ENCODE measurements at places on chromosomes 11 and 22.

- no peak for DNase-seq
Measured at GRCh38 chr11:12524865-12525264, 147.5 kb downstream of the PARVA start.

DNA sequence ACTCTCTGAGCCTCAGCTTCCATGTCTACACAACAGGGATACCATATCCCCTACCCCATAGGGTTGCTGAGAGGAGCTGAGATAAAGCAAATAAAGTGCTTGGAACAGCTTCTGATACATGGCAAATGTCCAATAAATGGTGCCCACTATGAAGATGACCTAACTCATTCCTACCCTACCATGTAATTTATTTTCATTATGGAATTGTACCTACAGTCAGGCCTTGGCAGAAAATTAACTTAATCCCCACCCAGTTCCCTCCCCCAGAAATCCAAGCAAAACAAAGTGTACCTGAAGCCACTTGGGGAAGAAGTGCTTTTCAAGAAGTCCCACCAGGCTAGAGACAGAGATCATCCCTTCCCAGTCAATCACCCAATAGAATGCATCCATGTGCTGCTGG, 10.8 kb downstream of the SRRD start:
- no peak for DNase-seq

GRCh38 chr11:20156280-20156875, 3.9 kb downstream of the DBX1 start:
- DNase-seq, result peak; percentile 26

DNA sequence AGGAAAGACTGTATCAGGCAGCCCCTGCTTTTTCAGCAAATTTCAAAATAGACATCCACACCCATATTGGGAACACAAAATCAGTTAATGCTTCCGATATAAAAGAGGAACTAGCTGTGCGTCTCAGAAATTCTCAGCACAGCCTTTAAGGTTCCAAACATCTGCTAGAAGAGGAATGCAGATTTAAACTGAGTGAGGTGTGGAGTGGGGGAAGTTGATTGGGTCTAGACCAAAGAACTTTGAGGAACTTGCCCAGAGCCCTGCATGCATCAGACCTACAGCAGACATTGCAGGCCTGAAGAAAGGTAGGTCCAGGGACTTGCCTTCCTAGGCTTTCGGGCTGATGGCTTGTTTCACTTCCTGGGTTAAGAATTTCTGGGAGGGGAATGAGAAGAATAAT, at the start of gene MS4A4A:
MS4A4A (plus strand) TSS at position 255 of the 400 bp plus-strand sequence; CDS start at position 265, 10 bp downstream.
- no peak for DNase-seq

GRCh38 chr11:48169717-48170116, 46.9 kb upstream of the OR4B1 start:
- DNase-seq, result no peak

DNA sequence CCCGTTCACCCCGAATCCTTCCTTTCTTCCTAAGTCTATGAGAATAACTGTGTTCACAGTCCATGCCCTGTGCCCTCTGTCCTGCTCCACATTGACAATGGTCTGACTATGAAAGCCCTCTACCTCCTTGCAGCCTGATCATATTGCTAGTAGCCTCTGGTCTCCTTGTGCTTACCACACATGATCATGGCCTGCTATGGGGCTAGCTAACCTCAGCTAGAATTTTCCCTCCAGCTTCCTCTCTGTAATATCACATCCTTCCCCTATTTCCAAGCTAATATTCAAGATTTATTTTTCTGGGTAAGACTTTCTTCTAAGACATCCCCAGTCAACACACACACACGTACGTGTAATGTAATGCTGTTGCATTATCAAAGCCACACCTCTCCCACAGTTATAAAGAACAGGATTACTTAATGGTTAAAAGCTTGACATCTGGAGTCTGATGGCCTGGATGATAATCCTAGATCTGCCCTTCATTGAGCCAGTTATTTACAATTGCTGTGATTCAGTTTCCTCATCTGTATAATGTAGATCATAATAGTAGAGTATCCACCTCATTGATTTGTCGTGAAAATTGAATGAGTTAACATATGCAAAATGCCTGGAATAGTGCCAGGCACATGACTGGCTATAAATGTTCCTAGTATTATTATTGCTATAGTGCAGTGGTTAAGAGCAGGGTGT, 214.4 kb upstream of the BLID start:
- DNase-seq, result no peak

DNA sequence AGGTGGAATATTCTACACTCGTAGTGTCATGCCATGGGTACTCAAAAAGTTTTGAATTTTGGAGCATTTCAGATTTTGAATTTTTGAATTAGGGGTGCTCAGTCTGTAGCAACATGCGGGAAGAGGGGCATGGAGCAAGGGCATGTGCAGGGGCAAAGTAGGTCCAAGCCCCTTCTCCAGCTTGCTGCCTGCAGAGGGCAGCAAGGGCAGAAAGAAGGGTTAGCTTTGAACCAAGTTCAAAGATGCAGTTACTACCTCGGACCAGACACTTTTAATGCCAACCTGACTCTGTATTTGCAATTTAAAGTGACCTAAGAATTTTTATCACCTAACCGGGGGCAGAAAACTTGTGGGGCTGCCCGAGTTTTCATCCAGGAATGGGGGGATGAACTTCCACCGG, 68.2 kb downstream of the CD82 start:
- no peak for DNase-seq

- DNase-seq, result no peak
Measured at GRCh38 chr22:29308148-29308790, 1.8 kb downstream of the GAS2L1 start.

DNA sequence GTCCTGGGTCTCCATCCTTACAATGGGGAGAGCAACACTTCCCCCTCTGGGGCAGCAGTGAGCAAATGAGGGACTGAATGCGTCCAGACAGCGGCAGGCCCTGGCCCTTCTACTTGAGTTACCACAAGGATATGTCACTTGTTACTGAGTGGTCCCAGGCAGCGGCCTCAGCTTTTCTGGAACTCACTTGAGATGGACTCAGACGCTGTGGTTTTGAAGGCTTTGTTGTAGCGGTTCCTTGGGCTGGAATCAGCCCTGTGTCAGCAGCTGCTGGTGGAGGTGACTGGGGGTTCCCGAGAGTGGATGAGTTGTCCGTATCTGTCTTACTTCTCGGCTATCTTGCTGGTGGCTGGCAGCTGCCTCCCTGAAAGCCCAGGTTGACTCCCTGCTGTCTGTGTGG, 77.0 kb downstream of the MICAL2 start:
- DNase-seq, result peak; percentile 90

DNA sequence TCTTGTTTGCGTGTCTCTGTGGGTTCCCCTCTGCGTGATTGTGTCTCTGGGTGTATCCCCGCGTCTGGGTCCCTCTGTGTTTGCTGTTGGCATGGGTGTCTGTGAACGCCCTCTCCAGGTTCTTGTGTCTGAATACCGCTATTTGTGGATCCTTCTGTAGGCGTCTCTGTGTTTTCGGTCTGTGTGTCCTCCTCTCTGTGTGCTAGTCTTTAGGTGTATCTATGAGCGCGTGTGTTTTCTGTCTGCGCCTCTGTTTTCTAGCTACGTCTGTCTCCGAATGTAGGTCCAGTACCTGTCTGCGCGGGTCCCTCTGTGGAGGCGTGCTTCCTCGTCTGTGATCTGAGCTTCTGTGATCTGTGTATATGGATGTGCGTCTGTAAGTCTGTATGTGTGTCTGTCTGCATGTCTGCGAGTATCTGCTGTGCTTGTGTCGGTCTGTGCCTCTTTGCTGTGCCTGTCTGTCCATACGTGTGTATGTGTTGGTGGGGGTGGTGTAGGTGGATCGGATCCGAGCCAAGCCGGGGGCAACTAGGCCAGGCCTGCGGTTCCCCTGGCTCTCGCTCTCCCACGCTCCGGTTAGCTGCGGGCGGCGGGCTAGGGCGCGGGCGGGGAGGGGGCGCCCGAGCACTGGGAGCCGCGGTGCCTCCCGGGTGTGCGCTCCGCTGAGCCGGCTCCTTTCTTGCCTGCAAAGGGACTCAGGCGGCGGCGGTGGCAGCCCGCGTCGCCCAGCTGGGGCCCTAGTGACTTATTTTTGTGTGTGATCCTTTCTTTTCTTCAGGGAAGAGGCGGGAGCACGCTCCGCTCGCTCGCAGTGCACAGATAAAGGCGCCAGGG, 105.3 kb upstream of the E2F8 start:
- peak; percentile 34 for DNase-seq

DNA sequence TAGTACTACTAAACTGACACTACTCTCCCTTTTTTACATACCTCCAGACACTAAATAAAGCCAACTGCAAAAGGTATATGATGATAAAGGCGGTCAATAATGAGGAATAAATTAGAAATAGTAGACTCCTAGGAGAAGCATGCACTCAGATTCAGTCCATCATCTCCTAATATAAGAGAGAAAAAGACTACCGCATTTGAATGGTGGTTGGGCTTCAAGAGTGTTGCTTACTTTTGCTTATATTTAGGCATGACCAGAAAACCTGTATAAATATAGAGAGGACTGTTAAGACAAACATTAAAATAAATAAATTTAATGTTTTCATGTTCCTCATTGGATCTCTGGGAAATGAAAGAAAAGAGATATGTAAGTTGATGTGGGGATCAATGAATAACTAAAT, 1137.0 kb downstream of the FAM181B start:
- no peak for DNase-seq

GRCh38 chr11:100536979-100537378, 150.1 kb upstream of the ARHGAP42 start:
- DNase-seq, result no peak

DNA sequence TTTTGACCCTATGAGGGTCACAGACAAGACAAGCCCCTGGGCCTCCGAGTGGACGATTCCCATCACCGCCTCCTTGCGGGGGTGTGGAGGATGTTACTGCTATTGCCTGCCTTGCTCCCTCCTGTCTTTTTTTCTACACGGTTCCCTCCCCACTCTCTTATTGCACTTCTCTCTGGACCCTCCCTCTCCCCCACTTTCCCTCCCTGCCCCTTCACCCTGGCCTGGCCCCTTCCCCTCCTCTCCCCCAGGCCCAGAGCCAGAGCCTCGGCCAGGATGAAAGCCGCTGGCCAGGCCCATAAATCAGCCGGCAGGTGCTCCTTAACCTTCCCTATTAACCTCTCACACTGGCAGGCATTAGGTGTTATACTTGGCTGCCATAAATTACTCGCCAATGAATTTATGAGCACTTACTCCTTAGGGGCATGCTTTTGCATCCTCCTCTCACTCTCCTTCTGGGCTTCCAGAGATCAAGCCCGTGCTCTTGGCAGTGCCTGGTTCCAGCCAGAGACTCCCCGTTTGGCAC, 18.3 kb upstream of the ALX4 start:
- no peak for DNase-seq

- DNase-seq, result peak; percentile 48
Measured at GRCh38 chr22:29782061-29782845, 15.1 kb downstream of the UQCR10 start.

GRCh38 chr11:113989381-113989780, 14.5 kb downstream of the HTR3A start:
- no peak for DNase-seq

DNA sequence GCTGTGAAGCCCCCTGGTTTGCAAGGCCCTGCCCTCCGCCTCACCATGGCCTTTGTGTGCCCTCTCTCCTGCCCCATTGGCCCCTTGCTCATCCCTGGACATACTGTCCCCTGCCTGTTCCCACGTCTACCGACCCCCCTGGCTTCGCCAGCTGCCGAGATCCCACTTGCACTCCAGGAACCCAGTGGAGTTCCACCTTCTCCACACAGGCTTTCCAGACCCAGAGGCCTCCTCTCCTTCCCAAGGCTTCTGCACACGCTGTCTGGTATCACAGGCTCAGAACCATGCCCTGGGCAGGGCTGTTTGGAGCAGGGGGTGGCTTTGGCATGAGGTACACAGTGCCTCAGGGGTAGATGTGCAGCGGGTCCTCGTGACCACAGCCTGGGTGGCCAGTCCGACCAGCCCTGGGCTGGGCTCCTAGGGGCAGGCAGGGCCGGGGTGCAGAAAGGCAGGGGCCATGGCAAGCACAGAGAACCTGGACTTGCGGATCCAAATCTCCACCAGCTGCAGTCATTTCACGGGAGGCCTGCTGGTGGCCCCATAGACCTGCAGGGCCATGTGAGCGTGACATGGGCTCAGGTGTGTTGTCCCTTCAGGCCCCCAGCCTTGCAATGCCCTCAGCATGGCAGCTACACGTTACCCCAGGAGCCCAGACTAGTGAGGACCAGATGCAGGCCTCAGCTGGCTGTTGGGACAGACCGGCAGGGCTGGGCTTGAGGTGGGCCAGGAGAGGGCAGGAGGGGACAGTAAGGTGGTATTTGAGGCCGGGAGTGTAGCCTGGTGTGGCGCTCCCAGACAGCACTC, 9.5 kb downstream of the GRK2 start:
- no peak for DNase-seq

DNA sequence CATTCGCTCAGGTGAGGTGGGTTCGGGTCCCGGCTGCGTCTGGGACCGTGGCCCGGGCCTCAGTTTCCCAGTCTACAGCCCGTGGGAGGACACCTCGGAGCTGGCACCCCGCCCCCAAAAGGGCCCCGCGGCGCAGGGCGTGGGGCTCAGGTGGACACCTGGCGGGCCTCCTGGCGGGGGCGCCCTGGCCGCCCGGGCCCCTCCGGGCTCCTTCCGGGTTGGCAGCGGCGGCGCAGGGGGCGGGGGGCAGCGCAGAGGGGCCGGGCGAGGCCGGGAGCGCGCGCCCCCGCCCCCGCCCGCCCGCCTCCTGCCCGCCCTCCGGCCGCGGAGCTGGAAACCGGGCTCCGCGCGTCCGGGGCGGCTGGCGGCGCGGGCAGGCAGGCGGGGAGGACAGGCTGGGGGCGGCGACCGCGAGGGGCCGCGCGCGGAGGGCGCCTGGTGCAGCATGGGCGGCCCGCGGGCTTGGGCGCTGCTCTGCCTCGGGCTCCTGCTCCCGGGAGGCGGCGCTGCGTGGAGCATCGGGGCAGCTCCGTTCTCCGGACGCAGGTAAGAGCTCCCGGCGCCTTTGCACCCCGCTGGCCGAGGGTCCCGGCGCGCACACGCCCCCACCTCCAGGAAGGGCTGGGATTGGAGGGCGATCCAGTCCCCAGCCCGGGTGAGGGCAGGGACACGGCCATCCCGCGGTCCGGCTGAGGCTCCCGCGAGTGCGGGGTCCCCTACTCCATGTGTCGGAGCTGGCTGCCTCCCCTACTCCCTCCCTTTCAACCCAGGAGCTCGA, at the start of gene EMID1:
EMID1 (plus strand) TSS at position 303 of the 778 bp plus-strand sequence; CDS start at position 446, 143 bp downstream.
- DNase-seq, result peak; percentile 53

DNA sequence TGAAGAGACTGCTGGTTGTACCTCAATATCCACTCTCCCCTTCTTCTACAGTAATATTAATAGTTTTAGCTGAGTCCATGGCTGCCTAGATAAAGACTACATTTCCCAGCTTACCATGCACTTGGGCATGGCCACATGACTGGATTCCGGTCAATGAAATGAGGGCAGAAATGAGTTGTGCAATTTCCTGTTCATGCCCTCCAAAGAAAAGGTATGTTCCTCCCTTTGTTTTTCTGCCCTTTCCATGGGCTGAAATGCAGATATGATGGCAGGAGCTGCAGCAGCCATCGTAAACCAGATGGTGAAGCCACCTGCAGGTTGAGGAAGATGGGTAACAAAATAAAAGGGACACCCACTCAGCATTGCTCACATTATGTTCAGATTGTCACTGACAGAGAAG, 15.3 kb upstream of the ELFN2 start:
- peak; percentile 43 for DNase-seq

DNA sequence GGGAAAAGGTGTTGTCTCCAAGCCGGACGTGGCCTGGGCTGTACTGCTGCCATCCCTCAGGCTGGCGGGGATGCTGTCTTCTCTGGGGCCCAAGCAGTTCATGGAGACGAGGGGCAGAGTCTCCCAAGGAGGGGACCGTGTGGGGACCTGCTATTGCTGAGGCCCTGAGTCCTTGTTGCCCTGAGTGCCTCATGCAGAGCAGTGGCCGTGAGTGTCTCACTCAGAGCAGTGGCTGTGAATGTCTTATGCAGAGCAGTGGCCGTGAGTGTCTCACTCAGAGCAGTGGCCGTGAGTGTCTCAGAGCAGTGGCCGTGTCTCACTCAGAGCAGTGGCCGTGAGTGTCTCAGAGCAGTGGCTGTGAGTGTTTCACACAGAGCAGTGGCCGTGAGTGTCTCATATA, 54.7 kb downstream of the GRAMD4 start:
- DNase-seq, result no peak
